ENCODE measurements at places on chromosomes 7 and 10. TPM values are rescaled to one million over a fixed set of nuclear protein-coding genes. Genes with fewer than 3 reads are reported as not detected.

The STEAP4 gene
- total RNA-seq: 6.2 TPM

The LRRD1 gene
- not detected for total RNA-seq

GRCh38 chr10:79292891-79293746, 54.1 kb upstream of the PPIF start:
- DNase-seq: no peak
- no peaks in the 10 kb centered on the region for H3K4me1 ChIP-seq
- no peak overlapping the region for H3K27ac ChIP-seq
- no peak overlapping the region for H3K4me3 ChIP-seq

- H3K36me3 ChIP-seq: no peaks in the 10 kb centered on the region
- H3K4me3 ChIP-seq: no peak overlapping the region
- H3K4me1 ChIP-seq: peaks cover 14% of the 10 kb centered on the region
- no peaks in the 10 kb centered on the region for H3K27me3 ChIP-seq
Observed at GRCh38 chr10:3090914-3091787, 23.8 kb downstream of the PFKP start.

DNA sequence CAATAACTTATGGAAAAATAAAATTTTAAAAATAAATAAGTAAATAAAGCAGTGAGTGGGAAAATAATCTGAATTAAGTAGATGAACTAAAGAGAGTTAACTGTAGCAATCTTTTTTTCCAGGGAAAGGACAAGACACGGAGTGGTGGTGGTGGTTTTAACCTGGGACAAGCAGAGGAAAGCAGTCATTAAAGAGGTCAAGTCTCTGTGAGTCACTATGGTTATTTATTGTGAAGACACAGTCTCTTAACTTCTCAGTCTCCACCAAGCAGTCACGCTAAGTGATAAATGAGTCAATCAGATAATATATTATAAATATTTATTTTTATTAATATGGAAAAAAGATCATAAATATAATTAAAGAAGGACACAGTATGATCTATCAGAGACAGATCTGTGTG, 228.1 kb upstream of the MEOX2 start:
- no peak for DNase-seq
- no peaks in the 10 kb centered on the region for H3K4me1 ChIP-seq
- H3K27me3 ChIP-seq: no peaks in the 10 kb centered on the region
- no peak overlapping the region for H3K4me3 ChIP-seq
